ENCODE measurements at places on chromosomes 1 and 21.

DNA sequence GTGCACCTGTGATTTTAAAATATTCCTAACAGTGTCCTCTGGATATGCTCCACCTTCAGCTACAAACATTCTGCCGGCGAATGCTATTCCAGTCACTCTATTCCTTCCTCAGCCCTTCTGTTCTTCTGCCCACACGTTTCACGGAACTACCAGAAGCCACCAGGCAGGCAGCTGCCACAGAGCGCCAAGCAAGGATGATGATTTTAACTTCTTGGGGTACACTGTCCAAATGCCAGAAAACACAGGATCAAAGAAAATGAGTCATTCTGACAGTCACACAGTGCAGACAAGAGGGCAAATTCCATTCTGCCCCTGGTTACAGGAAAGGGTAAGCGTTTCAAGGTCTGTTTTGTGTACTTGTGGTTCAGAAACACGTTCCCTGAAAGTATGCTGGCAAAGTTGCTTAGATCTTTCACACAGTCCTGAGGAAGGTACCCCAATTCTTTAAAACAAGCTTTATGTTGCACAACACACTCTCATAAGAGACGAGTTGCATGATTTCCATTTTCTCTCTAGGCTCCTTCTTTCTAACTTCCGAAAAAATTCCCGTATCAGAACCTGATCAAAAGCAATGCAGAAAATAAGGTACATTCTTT, 508.3 kb upstream of the PKN2 start:
- DNase-seq: no peak

- DNase-seq: no peak
Observed at GRCh38 chr1:242043165-242043564, 44.3 kb upstream of the MAP1LC3C start.

- DNase-seq: no peak
Observed at GRCh38 chr1:77881061-77881460, 7.4 kb upstream of the NEXN start.

DNA sequence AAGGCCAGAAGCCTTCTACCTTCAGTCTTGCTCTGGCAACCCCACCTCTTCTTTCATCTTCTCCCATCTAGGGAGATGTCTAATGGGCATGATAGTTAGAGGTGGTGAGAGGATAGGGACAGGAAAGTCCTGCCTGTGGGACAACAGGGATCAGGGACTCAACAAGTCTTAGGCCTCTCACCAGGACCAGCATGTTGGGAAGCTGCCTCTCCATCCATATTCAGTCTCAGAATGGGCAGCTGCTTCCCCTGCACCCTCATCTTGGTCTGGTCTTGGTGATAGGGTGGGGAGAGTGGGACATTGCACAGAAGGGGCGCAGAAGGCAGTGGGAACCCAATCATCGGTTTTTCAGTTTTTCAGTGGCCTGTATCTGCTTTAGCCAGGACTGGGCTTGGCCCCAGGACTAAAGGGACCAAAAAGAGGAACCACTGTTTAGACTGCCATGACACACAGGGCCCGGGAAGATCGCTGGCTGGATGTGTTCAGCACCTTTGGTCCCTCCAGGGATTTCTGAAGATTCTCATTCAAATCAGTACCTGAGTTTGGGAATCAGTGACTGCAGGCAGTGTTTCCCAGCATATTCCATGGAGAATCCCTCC, 12.7 kb downstream of the RHEX start:
- DNase-seq: no peak

DNA sequence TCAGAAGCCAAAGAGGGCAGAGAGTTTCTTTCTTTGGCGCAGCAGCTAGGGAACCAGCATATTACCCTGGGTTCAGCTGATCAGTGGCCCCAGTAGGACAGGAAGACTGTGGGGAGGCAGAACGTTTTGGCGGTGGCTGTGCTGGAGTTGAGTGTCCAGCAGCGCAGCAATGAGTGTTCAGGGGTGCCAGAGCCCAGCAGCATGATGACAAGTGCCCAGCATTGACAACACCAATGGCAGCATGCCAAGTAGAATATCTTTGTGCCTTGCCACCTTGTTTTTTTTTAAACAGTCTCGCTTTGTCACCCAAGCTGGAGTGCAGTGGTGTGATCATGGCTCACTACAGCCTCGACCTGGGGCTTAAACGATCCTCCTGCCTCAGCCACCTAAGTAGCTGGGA, 106.7 kb upstream of the CDC42BPA start:
- no peak for DNase-seq

DNA sequence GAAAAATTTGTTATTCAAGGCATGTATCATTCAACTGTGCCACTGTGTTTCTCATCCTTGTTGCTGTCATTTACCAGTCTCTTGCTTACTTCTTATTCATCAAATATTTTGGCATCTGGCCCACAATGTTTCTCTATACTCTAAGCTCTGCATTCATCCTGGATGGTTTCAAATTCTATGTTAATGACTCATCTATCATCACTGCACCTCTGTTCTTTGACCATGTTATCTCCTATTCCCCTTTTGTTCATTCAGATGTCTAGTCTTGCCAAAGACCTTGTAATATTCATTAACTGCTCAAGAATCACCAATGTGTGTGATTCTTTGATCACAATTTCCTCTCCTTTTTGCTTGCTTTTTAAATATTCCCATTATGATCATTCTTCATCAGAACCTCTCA, 54.6 kb upstream of the PRKACB start:
- DNase-seq: no peak

GRCh38 chr1:66552829-66553228, 18.9 kb downstream of the SGIP1 start:
- DNase-seq: no peak

DNA sequence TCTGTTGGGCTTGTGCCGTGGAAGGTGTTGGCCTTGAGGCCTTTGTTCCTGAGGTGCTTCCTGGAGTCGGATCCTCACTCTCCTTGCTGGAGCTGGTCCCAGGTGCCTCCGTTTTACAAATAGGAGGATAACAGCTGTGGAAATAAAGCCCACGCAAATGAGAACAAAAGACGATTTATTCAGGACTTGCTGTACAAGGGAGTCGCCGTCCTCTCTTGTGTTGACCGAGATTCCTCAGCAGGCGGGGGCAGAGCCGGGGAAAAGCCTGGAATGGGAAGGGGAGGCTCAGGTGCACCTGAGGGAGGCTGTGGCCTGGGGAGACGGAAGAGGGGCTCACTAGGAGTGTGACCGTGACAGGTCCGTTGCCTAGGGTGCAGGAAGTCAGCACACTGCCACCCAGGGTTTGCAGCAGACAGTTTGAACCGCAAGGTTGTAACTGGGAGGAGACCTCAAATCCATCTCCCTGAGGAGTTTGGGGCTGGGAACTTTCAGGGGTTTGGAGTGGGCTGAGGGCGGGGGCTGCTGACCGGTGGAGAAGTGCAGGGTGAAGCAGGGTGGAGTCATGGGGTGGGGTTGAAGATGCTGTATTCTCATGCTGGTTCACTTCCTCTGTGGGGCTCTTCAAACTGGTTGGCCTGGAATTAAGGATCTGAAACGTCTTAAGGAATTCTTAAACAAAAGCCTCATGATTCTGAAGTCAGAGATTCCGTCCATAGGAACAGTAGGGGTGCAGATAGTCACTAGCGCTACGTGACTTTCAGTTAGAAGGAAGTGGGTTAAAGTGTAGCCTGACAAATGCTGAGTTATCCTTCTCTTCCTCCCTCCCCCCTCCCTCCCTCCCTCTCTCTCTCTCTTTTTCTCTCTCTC, 2.6 kb upstream of the CSTB start:
- DNase-seq: no peak

GRCh38 chr1:241639623-241640148, 483 bp downstream of the CHML start:
- no peak for DNase-seq

- DNase-seq: no peak
Observed at GRCh38 chr1:159054427-159054826, 22.1 kb downstream of the AIM2 start.

- no peak for DNase-seq
Observed at GRCh38 chr1:240199758-240200645, 108.3 kb downstream of the FMN2 start.

GRCh38 chr1:145804235-145805045, 19.5 kb downstream of the RNF115 start:
- DNase-seq: no peak

- DNase-seq: no peak
Observed at GRCh38 chr1:117107364-117107763, 14.2 kb downstream of the TRIM45 start.

DNA sequence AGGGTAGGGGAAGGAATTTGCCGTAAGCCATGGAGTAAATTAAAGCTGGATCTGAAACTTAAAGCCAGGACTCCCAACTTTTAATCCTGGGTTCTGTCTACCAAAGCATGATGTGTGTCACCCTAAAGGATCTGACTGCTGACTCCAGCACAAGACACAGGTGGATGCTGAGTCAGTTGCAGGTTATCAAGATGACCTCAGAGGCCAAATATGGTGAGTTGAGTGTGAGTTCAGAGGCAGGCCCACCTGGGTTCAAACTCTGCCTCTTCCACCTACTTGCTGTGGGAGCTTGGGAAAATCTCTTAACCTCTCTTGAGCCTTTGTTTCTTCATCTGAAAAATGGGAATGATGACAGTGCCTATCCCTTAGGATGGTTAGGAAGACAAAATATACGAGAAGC, 16.7 kb upstream of the LDLRAP1 start:
- DNase-seq: no peak

DNA sequence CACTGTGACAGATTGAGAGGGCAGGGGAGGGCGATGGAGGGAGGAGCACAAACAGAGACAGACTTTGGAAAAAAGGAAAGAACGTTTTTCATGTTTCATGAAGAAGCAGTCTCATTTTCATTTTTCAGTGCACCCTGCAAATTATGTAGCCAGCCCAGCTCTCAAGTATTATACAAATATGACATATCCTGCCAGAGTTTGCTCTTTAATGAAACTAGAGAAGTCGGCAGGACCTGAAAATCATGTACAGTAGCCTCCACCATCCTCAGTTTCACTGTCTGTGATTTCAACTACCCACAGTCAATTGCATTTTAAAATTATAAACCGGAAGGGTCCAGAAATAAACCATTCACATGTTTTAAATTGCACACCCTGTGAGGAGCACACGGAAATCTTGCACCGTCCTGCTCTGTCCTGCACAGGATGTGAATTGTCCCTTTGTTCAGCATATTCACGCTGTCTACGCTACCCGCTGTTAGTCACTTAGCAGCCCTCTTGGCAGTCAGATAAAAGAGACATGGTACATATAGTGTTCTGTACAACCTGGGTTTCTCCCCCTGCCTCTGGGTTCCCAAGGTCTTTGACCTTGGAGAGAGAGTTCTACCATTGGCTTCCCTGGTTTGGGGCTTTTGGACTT, 13.6 kb upstream of the ADARB1 start:
- DNase-seq: no peak

DNA sequence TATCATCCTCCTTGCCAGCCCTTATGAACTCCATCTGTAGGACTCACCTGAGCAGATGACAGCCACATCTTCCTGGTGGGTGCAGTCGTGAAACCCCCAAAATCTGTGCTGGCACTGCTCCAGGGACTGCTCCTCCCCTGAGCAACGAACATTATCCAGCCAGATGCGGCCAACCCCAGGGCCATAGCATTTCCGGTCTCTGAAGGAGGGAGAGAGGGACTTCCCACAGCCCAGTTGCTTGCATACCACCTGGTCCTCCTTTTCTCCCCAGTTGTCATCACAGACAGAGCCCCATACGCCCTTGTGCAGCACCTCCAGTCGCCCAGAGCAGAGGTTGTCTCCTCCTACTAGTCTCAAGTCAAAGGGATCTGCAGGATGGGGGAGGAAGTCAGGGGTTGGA, 8.5 kb downstream of the CD5L start:
- no peak for DNase-seq

DNA sequence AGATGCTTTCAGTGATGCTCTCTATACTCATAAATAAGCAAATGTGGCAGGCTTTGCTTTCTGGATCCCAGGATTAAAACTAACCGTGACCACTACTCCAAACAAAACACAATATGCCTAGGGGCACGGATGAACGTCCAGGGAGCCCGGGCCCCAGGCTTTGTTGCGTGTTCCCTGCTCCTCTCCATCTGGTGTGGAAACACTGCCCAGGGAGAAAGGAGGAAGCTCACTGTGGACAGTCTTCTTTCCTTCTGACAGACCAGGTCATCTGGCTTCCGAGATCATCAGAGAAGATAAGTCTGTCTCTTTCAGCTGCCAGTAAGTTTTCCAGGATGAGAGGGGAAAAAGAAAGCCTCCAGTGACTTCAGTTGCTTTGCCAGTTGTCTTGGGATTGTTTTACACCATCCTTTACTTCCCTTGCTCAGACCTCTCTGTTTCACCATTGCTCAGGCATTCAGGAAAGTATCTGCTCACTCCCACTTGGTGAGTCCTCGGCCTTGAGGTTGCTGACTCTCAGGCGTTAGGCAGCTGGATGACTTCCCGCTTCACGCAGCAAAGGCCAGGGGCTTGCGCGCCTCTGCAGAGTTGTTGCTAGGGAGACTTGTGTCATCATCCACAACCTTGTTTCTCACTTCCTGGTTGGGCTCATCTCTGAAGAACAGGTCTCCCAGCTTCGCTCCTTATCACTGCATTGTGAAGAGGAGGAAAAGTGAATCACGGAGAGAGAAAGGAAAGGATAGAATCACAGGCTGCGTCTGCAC, 20.6 kb upstream of the PGD start:
- DNase-seq: peak; percentile 69

DNA sequence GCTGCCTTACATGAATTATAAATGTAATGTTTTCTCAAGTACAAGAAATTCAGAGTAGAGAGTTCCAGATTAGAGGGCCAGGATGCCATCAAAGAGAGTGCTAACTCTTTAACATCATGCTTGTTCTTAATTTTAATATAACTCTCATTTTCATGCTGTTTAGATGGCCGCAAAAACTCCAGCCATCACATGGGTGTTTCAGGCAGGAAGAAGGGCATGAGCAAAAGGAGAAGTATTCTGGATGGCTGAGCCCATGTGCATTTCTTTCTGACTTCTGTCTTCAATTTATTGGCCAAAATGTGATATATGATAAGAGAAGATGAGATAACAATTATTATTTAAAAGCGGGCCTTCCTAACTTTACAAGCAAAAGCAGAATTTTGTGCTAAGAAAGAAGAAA, 1328.6 kb downstream of the MRPL39 start:
- DNase-seq: no peak

DNA sequence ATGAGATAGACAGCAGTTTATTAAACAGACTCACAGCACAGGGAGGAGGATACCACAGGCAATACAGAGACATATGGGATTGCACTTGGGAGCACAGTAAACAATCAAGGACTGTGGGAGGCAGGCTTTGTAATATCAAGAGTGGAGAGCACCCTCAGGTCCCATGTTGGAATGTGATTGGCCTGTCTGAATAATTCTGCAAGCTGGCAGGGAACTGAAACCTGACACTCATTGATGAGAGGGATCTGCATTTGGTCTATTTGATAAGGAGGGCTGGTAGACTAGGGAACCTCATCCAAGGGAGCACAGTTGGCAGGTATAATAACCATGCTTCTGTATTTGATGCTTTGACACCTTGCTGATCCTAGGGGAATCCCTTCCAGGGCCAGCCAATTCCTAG, 69.9 kb upstream of the PRMT6 start:
- no peak for DNase-seq

DNA sequence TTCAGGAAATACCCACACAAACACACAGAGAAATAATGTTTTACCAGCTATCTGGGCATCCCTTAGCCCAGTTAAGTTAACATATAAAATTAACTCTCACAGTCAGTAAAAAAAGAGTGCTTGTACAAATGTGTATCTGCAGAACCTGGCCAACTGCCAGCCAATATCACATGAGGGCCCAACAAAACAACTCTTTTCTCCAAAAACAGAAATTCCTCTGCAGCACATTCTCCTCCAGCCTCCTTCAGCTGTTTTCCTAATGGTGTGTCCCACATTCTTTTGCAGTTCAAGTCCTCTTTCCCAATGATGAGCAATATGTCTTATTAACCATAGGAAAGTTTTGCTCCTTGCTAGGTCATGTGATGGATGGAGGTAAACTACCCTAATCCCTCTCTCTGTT, 75.5 kb downstream of the LRRC7 start:
- DNase-seq: no peak

- no peak for DNase-seq
Observed at GRCh38 chr1:93775224-93775623, 93.6 kb upstream of the BCAR3 start.
